ENCODE measurements at places on chromosomes 7 and 10.

DNA sequence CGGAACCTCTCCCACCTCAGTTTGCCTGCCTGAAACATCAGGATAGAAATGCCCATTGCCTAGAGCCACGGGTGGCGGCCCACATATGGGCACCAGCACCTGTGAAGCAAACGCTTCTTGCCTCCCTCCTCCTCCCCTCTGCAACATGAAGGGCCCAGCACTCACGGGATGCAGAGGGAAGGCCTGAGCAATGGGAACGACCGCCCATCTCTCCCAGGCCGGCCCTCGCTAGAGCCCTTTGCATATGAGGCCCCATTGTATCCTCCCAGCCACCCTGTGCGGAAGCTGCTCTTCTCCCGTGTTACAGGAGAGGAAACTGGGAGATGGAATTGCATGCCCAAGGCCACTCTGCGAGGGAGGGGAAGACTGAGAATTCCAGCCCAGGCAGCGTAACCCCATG, 88.2 kb downstream of the RGS10 start:
- no peak for DNase-seq

GRCh38 chr7:120054376-120055100, 218.4 kb upstream of the KCND2 start:
- no peak for DNase-seq

DNA sequence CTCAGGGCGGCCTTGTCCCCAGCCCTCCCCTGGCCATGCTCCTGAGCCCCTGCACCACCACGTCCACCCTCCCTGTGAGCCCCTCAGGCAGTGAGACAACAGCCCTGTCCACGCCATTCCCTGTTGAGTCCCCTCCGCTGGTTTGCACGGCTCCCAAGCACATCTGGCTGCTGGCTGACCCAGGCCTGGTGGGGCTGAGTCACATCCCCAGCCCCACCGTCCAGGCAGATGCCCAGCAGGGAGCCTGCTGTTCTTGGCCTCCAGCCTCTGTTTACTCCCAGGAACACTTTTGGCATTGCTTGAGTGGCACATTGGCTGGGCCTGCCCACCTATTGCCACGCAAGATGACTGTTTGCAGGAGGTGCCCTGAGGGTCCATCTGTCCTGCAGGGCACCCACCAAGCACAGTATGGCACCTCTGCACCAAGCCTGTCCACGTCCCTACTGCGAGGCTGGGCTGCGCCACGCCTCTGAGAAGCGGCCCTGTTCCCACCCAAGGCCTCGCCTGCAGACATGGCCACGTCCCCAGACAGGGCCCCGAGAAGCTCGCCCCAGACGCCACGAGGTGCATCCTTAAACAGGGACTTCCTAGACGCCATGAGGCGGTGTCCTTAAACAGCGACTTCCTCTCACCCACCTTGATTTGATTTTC, 48.4 kb upstream of the INPP5A start:
- DNase-seq, result no peak

- DNase-seq, result no peak
Observed at GRCh38 chr10:121796342-121796741, 131.5 kb downstream of the ATE1 start.

- no peak for DNase-seq
Observed at GRCh38 chr10:132441818-132442524, 45.0 kb downstream of the PWWP2B start.

DNA sequence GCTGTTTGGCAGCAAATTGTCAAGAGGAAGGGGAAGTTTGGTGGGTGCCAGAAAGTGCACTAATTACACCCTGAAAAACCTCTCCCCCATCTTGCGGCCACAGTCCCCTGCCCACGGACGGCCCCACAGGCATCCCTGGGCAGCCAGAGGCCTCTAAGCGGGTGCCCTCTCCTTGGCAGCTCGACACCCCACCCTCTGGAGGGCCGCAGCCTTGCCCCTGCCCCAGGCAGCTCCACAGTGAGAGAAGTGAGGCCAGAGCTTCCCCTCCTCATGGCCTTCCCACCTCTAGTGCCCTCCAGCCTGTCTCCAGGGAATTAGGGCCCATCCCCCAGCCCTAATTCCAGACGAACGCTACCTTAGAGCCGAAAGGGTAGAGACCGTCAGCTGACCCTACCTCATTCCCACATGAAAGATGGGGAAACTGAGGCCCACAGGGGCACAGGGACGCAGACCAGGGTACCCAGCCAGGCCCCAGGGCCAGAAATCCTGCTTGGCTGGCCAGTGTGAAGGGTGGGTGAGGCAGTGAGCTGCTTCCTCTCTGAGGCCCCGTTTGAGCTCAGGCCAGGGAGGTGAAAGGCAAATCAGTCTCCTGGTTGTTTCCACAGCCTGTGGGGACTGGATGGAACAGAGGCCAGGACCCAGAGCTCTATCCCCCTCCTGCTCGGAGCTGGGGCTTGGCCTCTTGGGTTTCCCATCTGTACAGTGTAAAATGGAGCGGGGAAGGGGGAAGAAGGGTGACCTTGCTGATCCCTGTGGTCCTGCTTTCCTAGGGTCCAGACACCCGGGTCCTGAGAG, 10.0 kb downstream of the ZCCHC24 start:
- DNase-seq, result peak; percentile 78

GRCh38 chr10:6336016-6336415, 133.3 kb downstream of the PFKFB3 start:
- DNase-seq, result no peak

DNA sequence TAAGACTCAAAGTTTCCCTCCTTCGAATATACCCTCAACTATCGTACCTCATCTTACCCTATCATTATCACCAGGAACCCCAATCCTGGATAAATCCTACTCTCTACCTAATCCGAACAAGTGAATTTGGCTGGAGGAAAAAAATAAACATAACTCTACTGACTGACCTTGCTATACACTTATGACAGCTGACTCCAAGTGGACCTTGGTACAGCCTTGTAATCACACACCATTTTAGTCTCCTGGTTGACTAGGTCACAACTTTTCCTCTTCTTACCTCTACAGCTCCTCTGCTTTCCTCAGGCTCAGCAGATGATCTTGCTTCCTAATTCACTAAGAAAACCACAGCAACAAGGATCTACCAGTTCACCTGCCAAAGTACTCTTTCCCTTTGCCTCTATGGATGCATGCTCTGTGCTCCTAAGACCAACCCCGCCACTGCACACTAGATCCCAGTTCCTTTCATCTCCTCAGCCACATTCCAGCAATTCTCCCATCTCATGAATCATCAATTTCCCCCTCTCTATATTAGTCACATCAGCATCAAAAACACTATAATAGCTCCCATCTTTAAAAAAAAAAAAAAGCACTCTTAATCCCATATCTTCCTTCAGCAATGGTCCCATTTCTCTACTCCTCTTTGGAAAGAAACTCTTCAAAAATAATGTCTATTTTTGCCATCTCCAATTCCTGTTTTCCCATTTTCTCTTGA, 35.5 kb downstream of the COA1 start:
- no peak for DNase-seq

GRCh38 chr7:33109005-33109757, at the start of gene RP9:
Gene RP9, minus strand, starts transcription at chr7:33109404. Its CDS starts 32 bp downstream, at chr7:33109372.
- peak; percentile 94 for DNase-seq

GRCh38 chr7:28754027-28754426, 204.1 kb downstream of the TRIL start:
- peak; percentile 83 for DNase-seq

DNA sequence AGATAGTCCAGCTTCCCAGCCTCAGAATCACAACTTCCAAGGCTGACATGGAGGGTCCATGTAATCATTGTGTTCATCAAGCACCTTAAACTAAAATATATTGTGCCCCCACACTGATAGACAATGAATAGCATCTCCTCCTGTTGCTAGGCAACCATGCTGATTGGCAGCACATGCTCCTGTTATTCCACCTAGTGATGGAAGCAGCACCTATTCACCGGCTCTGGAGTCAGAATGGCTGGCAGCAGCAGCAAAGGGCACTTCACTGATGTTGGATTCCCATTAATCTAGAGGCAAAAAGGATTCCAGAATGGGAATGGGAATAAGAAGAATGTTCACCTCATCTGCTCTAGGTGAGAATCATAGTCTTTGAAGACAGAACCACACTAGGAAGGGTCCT, 55.0 kb downstream of the RELN start:
- no peak for DNase-seq

GRCh38 chr7:141200191-141201108, 126.6 kb downstream of the TMEM178B start:
- DNase-seq, result no peak

DNA sequence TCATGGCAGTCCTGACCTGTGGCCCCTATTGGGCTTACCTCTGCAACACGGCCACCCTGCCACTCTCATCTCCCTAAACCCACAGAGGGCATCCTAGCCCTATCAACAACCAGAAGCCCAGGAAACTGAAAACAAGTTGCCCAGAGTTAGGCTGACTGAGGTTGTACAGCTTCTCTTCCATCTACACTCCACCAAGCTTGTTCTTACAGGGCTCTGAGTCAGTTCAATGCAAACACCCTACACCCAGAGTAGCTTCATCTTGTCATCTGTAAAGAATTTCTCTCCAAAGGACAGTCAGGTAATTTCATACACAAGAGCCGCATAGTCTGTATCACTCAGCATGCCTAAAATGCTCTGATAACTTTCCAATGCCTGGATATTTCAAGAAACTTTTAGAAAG, 175.4 kb downstream of the ARID5B start:
- no peak for DNase-seq

DNA sequence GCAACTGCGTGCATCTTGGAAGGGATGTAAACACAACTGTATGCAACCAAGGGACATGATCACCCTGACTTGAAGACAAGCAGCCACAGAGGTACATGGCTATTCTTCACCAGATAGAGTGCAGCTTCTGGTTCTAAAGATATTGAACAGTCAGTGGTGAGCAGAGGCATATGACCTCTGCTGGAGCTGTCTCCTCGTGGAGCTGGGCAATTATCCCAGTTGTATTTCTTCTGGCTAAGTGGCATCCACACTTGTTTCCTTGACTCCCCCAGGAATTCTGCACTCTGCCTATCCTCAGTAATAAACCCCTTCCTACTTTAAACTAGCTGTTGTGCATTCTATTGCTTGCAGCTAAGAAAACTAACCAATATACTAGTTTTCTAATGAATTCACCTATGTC, 216.8 kb downstream of the THSD7A start:
- DNase-seq, result no peak

GRCh38 chr7:122726881-122727280, 24.2 kb upstream of the RNF148 start:
- no peak for DNase-seq

DNA sequence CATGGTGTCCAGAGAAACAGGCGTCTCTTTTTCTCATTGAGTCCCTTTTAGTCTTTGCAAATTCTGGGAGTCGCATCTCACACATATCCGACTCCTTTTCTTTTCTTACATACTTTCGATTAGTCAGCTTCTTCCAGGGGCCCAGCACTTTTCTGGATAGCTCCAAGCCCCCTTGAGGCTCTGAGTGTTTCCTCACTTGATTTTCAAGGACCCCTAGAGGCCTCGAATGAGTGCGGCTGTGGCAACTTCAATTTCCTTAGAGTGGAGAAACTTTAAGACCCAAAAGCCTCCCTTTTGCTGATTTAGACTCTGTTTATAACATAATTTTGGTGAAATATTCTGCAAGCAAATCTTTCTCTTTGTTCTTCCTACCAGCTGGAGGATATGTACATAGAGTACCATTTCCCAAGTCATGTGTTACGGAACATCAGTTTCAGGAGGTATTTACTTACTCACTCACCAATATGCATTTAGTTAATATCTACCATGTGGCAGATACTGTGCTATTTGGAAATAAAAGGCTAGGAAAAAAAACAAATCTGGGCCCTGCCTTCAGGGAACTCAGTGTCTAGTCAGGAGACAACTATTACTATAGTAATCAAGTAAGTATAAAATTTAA, 555.2 kb downstream of the REEP3 start:
- no peak for DNase-seq

- no peak for DNase-seq
Observed at GRCh38 chr10:120108916-120109315, 216.4 kb downstream of the SEC23IP start.

DNA sequence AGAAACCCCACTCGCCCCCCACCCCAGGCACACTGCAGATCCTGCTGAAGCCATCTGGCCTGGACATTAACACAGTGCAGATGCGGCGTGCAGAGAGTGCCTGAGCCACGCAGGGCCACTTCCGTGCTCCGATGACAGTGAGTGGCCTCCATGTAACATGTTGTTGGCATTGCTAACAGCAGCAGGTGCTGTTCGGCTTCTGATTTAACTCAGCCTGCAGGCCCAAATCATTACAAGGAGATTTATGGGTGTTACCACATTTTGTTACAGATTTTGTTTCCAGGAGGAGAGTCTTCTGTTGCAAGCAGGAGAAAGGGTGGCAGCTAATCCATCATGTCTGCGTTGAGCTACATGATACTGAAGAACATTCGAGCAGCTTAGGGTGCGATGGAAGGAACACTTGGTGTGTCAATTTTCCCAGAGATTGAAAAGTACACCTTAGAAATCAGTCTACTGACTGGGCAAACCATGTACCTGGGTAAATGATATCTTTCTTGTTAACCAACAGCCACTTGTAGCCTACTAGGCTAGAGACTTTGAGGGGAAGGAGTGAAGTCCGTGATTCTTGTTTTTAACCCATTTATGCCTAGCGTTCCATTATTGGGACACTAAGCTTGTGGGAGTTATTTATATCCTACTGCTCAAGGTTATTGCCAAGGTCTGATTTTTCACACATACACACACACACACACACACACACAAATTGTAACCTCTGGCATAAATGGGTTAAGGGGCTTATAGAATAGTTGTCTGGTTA, 90.0 kb downstream of the JCAD start:
- DNase-seq, result no peak

- DNase-seq, result no peak
Observed at GRCh38 chr7:47375121-47375938, 206.6 kb downstream of the TNS3 start.

- DNase-seq, result no peak
Observed at GRCh38 chr10:11238893-11239292, 221.2 kb downstream of the CELF2 start.

DNA sequence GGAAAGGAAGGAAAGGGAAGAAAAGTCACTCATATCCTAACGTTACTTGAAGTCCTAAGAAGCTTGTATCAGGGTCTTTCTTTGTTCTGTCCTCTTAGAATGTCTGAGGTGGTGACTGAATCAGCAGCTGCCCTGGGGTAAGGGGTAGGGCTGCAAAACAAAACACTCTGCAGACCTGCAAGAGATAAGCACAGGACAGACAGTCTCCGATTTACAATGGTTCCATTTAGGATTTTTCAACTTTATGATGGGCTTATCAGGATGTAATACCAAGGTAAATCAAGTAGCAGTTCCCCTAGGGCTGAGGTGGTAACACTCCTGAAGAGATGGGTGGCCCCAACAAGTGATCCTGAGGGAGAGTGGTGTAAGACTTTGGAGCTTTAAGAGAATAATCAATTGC, 16.5 kb downstream of the KDM7A start:
- no peak for DNase-seq
